ENCODE measurements at places on chromosomes 12 and 14.
A peak's percentile ranks its signal among the peaks of the same experiment; 100 is the strongest.

DNA sequence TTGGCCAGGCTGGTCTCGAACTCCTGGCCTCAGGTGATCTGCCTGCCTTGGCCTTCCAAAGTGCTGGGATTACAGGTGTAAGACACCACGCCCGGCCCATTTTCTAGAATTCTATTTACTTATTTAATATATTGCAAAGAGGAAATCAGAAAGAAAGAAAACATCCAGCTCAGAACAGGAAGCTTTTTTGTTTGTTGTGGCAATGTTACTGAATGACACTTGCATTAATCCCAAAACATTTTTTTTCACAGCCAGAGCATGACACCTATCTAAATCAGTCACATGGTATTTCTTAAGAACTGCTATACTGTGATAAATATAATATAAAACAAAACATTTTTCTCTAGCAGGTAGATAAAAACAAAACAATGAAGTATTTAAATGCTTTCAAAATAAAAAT lies 12.6 kb downstream of the CFL2 start:
- DNase-seq, result no peak

GRCh38 chr12:62400135-62400534 lies 66.5 kb upstream of the MON2 start:
- no peak for DNase-seq

DNA sequence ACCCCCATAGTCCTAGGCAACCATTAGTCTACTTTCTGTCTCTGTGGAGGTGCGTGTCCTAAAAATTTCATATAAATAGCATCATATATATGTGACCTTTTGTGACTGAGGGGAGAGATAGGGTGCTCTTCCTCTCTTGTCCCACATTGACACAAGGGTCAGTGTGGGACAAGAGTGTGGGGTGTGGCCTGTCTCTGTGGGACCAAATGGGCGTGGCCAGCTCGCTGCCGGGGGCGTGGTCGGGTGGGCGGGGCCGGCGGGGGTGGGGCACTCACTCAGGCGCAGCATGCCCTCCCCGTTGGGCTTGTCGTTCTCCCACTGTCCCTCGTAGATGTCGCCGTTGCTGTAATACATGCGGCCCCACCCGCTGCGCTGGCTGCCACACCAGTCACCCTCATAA lies 15.5 kb downstream of the MORN3 start:
- no peak for DNase-seq

GRCh38 chr14:77316872-77317301 lies 3.8 kb downstream of the POMT2 start:
- DNase-seq, result no peak

- DNase-seq, result no peak
Observed at GRCh38 chr12:103928682-103929045, 1.5 kb upstream of the HSP90B1 start.

- DNase-seq, result no peak
Observed at GRCh38 chr12:126084480-126084879, 1019.2 kb downstream of the AACS start.

- no peak for DNase-seq
Observed at GRCh38 chr12:14589169-14590004, 21.7 kb upstream of the PLBD1 start.

- no peak for DNase-seq
Observed at GRCh38 chr12:96402061-96402460, 1.8 kb upstream of the CDK17 start.

DNA sequence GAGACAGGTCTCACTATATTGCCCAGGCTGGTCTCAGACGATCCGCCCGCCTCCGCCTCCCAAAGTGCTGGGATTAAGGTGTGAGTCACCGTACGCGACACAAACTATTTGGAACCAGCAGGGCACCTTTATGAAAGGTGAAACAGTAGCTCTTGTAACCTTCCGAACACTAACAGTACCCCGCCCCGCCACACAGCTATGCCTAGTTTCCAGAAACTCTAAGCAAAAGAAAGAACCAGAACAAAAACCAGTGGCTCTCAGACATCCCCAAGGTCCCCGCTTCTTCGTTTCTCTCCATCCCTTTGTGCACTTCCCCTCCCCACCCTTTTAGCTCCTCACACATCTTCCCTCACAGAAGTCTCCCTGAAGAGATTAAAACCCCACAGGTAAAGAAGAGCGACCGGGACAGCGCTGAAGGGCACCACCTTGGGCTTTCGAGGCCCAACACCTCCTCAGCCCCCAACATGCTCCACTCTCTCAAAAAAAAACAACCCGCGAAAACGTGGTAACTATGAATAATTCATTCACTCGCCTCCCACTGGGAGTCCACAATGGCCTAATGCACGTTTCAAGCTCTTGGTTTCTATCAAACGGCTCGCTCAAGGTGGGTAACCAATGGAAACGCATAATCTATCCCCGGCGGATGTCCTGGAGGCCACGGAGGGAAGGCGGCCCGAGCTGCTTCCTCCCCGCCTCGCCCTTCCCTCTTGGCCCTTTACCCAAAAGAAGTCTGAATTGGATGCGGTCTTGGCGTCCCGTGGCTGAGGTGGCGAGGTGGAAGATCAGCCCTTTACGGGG lies 877 bp downstream of the BAG5 start:
- peak; percentile 71 for DNase-seq
